Tongue (tissue), 3 donors: ENCODE measurements at places on chromosomes 6 and 20. TPM values are rescaled to one million over a fixed set of nuclear protein-coding genes. Genes with fewer than 3 reads are reported as not detected.

HLA-DQB1 gene
- total RNA-seq: not detected

PROKR2 gene
- not detected for total RNA-seq

MYLK2 gene
- total RNA-seq: 55.9 TPM

SLCO4A1 gene
- 4.1 TPM for total RNA-seq

NMBR gene
- not detected for total RNA-seq

- DNase-seq: no peak
Measured at GRCh38 chr6:141963543-141964295, 169.0 kb upstream of the GJE1 start.

DNA sequence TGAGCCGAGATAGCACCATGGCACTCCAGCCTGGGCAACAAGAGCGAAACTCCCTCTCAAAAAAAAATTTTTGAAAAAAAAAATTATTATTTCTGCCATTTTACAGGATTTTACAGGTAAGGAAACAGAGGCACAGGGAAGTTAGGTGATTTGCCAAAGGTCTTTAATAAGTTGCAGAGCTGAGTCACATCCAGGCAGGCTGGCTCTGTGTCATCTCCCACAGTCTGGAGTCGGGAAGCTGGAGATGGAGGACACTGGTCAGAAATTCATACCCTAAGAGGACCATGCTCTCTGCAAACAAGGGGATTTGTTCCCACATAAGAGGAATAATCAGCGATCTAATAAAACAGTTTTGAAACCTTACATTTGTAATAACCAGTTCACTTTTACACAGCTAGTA lies 24.1 kb downstream of the HECA start:
- no peak for DNase-seq
